Stimulated activated CD8-positive, alpha-beta memory T cell treated with anti-CD3 and anti-CD28 coated beads, Interleukin-2, amount 100 ng/mL, for 48 hours (primary cell): ENCODE measurements at places on chromosomes 2 and 18.

GRCh38 chr18:55114876-55115275, 155.6 kb upstream of the CCDC68 start:
- DNase-seq = no peak

DNA sequence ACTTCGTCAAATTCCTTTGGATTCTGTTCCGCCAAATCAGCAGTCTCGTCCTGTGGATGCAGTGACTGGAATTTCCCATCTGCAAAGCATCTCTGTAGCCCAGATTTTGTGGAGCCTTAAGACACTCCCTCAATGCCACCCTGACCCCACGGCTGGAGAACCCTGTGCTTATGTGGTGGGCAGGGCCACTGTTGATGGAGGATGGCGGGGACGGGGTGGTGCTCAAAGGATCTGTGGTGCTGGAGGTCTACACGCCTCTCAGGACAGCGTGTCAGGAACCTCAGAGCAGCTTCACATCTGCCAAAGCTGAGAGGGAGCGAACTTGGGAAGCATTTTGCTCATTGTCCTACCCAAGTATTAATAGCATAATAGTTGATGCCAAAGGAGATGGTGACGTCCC, 200.1 kb downstream of the MGAT5 start:
- DNase-seq = no peak

DNA sequence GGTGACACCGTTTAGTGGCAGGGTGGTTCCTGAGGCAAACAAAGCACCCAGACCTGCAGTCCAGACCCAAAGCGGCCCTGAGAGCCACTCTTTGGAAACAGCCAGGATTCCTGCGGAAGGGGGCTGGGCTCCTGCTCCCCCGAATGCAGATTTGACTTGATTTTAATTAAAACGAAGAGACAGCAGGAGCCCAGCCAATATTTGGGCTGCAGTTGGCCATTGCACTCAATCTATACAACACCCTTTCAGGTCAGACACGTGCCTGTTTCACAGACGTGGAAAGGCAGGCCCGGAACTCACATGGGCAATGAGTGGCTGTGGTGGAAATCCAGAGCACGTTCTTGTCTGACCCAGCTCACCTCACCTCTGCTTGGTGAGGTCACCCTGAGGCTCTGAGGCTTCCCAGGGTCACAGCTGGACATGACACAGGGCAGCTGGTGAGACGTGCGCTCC, 122.4 kb downstream of the NDUFA10 start:
- DNase-seq = no peak

GRCh38 chr2:227613272-227613660, 1.4 kb downstream of the SCYGR3 start:
- DNase-seq = no peak

DNA sequence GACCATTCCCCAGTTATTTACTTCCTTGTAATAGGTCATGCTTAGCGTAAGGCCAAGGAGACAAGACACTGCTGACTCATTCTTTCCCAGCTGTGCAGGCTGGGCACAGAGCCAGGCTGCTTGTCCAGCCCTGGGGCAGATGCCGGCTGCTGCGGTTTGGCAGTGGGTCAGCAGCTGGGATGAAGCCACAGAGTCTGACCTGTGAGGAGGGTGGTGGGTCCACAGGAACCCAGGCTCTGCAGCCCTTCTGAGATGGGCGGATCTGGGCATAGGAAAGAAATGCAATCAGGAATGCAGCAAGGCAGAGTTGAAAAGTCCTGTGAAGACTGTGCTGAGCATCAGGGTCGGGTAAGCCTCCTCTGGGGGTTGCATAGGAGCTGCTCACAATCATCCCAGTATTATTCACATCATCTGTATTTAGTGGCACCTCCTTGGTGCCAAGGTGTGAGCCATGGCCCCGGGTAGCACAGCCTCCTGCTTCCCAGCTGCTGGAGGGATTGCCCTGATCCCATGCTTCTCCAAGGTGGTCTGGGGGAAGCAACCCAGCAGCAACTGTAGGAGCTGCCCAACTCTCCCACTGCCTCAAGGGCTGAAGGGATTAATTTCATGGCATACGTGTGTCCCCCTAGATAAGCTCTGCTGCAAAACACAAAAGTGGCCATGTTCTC, 139.0 kb downstream of the DDX1 start:
- DNase-seq = no peak

GRCh38 chr2:147630585-147630984, 214.2 kb upstream of the ACVR2A start:
- DNase-seq = no peak

GRCh38 chr2:39719317-39719716, 53.6 kb downstream of the TMEM178A start:
- no peak for DNase-seq

- DNase-seq = no peak
Observed at GRCh38 chr2:109341355-109342255, 212.6 kb downstream of the SH3RF3 start.

DNA sequence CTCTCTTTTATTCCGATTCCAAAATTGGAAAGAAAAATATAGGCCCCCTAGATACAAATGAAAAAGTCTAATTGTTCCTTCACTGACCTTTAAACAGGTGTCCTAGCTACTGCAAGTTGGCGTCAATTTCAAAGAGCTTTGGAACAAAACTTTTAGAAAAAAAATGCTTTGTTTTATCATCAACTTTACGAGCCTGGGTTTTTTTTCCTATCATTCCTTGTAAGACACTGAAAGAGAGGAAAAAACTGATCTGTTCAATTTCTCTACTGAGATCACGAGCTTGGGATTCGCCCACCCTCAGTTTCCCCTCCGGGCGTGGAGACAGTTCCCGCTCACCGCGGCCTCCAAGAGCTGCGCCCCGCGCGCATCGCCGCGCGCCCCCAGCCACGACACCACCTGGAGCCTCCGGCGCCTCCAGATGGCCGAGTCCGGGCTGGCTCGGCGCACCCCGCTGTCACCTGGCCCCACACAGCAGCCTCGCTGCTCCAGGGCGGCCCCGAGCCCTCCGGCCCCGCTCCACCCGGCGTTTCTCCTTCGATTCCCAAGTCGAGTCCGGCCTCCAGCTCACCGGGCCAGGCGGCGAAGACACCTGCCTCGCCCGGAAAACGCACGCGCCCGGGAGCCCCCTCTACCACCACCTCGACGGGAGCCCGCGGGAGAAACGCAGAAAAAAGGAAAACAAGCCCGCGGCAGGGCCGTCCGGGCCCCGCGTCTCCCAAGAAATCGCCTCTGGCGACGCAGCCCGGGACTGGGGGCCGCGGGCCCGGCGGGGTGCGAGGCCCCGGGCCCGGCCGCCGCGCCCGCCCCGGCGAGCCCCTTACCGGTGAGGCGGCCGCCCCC, 656 bp downstream of the TBC1D8 start:
- DNase-seq = no peak
